ENCODE measurements at places on chromosomes 6 and 20.

GRCh38 chr6:89951574-89952104 lies 57.4 kb downstream of the GJA10 start:
- no peak for DNase-seq

DNA sequence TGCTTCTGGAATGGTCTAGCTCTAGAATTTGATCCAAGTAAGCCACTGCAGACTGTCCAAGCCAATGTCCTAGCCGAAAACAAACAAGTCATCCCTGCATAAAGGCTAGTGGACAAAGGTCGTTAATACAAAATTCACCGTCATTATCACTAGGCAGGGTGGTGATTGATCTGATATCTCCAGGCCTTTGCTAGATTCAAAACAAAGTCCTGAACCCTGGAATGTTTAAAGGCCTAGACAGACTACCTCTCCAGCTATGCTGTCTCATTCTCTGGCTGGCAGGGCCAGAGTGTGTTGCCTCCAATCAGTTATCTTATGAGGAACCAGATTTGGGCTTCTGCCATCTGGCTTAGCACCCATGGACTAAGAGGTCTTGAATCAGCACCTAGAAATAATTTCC lies 38.3 kb downstream of the MAP7 start:
- DNase-seq: no peak

DNA sequence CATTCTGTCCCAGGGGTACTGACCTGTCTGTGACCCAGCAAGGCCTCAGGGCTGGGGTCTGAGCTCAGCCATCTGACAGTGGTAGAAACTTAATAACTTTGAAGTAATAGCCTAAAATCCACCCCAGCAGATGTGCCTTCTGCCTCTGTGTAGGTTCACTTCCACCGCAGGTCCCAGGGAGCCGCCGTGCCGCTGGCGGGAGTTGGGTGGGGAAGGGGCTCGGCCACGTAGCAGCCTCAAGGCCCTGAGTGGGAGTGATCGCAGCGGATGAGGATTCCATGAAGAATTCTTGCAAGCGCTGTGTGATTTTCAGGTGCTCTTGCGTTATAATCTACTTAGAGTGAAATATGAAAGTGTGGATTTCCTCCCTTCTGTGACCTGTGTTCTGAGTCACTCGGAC lies 163.7 kb downstream of the DTNBP1 start:
- DNase-seq: no peak

- peak; percentile 20 for DNase-seq
Observed at GRCh38 chr6:68975064-68975463, 340.0 kb downstream of the ADGRB3 start.

DNA sequence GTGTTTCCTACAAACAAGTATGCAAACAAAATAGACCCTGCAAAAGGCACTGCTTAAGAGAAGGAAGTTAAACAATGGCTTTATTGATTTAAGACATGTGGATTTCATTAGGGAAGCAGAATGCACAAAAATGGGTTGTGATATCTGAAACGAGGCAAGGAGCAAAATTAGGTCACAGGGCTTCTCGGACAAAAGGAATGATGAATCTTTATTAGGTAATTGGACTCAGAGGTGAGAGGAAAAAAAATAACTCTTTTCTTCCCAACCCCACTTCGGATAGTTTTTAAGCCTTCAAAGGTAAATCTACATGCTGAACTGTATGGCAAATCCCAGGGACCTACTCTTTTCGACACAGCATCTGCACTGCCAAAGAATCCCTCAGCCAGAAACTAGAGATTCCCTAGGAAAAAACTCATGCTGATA lies 183.0 kb upstream of the TAB2 start:
- peak; percentile 43 for DNase-seq

GRCh38 chr20:25081730-25082497 lies at the start of gene VSX1:
TSS of gene VSX1 (minus strand) at chr20:25082141. CDS start at chr20:25082096, 45 bp downstream.
- no peak for DNase-seq

GRCh38 chr6:39375405-39375804 lies 52.9 kb upstream of the KCNK16 start:
- DNase-seq: no peak

- no peak for DNase-seq
Observed at GRCh38 chr6:131581523-131581922, 8.5 kb downstream of the ARG1 start.

- no peak for DNase-seq
Observed at GRCh38 chr20:18611492-18611891, 23.6 kb downstream of the DTD1 start.

- DNase-seq: no peak
Observed at GRCh38 chr20:50034567-50035180, 51.9 kb downstream of the SNAI1 start.

DNA sequence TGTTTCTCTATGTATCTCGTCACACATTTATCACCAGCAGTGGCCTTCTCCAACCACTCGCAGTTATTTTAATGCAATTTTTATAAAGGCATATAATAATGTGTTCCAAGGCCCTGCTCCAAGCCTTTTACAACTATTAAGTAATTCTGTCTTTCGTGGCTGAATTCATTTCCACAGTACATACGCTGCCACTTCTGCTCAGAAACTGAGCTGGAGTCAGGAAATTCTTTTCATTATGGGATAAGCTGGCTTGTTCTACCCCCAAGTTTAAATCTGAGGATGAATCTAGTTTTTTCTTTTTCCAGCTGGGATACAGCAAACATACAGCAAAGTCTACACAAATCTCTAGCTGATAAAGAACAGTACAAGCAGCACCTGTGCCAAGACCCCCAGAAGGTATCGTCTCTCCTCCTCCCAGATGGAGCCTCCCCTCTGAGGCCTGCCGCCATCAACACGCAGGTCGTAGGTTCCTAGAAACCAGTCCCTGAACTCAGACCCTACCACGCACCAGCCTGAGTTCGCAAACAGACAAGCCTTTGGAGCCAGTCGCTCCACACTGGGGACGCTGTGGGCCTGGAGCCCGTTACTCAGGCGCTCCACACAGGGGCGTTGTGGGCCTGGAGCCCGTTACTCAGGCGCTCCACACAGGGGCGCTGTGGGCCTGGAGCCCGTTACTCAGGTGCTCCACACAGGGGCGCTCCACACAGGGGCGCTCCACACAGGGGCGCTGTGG lies 263.5 kb downstream of the THBS2 start:
- peak; percentile 29 for DNase-seq

DNA sequence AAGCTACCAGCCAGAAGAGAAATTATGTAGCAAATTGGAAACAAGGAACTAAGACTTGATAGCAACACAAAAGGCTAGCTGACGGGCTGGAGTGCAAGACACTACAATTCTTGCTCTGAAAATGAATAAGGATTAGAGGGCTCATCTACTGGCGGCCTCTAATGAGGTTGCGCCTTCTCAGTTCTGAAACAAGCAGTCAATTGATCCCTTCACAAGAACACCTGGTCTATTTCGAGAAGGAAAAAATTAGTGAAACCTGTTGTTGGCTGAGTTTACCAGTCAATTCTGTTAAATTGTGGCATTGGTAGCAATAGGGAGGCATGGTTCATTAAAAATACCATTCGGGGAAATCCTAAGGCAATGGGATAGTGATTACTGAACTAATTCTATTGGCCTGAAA lies 74.8 kb upstream of the JARID2 start:
- no peak for DNase-seq

GRCh38 chr6:52360601-52361413 lies 1.1 kb upstream of the PAQR8 start:
- no peak for DNase-seq

GRCh38 chr6:11429577-11429976 lies 108.0 kb upstream of the TMEM170B start:
- no peak for DNase-seq

- DNase-seq: no peak
Observed at GRCh38 chr20:22590662-22591061, 6.3 kb upstream of the FOXA2 start.

DNA sequence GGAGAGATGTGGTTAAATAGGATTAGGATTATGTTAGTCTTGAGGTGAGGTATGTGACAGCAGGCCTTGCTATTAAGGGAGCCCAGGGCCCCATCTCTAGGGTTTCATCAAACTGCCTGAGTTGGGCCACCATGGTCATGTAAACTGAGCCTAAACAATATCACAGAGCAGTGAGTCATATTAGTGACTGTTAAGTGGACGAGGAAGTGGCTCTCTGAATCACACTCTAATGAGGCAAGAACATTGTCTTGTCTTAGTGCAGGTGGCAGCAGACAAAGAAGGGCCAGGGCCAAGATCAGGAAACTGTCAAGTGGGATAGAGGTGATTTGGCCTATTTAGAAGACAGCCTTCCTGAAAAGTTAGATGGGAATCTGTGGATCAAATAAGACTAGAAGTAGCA lies 23.1 kb downstream of the ENPP3 start:
- no peak for DNase-seq
